ENCODE measurements at places on chromosomes 11 and 22.

- no peak for DNase-seq
These were observed 15.7 kb downstream of the SPTY2D1 start for GRCh38 chr11:18618342-18619025.

DNA sequence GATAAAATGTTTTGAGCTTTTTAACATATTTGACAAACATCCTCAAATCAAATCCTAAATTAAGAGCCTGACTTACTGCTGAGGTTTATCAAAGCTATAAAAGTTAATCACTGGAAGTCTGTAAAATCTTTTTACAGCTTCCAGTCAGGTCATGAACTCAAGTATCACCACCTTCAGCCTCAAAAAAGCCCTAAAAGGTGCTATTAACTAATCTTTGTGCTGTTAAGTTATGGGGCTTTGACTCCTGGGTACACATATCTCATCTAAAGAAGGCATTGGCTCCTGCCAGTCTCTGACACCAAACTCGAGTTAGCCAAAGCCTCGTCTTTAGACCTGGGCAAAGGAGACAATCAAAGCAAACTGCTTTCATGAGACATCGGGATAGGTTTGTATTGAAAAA is 34.0 kb upstream of the CBX6 start:
- DNase-seq = no peak

- DNase-seq = no peak
These were observed 8.1 kb downstream of the OR8A1 start for GRCh38 chr11:124577716-124578427.

DNA sequence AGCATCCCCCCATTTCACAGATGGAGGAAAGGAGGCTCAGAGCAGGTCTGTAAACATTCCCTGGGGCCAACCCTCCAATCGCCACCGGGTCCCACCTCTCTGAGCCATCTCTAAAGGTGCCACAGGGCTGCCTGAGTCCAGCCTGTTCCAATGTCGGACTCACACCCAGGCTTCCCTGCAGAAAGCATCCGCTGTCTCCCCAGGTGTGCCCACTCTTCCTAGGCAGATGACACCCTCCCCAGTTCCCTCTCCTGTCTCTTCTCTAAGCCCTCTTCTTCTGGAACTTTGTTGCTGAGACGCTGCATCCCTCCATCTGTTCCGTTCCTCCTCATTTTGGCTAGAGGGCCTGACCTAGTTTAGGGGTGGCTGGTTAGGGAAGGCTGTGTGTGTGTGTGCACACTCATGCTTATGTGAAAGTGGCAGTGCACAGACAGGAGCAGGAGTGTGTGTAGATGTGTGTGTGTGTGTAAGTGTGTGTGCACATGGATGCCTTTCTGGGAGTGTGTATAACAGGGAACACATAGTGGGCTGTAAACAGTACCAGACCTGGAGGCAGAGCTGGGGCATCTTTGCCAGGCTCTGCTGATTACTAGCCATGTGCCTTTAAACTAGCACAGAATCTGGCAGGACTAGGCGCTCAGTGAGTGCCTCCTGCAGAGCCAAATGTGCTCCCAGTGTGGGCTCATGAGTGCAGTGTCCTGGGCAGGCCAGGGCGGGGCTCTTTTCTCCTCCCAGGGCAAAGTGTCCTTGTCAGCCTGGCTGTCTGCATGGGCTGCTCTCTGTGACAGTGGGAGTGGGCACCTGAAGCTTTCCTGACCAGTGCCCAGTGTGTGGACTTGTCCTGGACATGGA is 77.3 kb upstream of the NECTIN1 start:
- DNase-seq = no peak

- DNase-seq = no peak
These were observed 37.6 kb upstream of the BIRC3 start for GRCh38 chr11:102279641-102280170.

DNA sequence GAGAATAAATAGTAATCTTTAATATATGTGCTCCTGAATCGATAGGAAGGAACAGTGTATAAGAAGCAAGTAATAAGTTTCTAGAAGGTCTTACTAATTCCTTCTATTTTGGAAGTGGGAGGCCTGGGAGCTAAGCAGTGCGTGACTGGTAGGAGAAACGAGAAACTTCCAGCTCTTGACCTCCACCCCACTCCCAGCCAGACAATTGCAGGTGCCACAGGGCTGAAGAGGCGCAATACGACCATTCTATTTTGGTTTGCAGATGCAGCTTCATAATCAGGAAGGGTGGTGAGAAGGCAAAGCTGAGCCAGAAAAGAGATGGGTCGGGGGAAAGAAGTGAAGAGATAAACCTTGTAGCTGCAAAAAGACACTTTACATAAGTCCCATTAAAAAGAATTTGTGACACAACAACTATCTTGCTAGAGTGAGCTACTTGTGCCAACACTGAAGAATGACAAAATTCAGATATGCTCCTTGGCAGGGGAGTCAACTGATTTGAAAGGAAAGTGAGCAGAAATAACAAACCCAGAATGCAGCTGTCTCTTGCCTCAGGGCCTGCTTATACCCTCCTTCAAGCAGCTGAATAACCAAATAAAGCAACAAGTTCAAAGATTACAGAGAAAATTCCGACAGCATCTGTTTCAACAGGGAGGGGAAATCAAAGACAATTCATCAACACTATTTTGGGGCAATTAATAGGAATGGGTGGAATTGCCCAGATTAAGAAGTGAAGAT is 35.1 kb downstream of the GRIA4 start:
- no peak for DNase-seq

GRCh38 chr11:71564430-71564829 is 933 bp upstream of the KRTAP5-10 start:
- DNase-seq = no peak

DNA sequence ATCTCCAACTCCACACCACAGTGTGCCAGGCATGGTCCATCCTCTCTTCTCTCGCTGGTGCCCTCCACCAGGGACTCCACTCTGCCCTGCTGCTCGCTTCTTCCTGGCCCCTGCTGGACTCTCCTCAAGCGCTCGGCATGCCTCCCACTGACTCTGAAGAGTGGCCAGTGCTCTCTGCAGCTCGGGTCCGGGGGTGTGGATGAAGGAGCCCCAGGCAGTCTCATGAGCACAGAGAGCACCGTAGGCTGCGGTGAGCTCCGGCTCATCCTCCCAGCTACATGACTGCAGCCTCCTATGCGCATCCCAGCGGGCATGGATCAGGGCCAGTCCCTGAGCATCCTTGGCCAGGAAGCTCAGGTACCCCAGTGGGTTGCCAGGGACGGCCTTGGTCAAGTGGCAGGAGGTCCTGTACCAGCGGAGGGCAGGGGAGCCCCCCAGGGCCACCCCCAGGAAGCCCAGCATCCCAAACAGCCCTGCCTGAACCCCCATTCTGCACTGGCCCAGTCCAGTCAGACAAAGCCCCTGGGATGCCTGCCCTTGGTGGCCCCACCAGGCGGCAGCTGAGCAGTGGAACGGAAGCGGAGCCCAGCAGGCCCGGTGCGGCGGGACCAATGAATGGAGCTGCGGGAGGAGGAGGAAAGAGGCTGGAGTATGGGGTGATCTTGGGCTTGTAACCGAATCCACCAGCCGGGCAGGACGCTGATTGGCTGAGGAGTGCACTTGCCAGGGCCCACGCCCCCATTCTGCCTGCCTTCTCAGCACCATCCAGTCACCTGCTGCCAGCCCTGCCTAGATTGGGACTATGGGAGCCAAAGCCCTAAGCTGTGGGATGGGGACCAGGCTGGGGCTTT is at the start of gene PLA2G3:
Gene PLA2G3, minus strand, starts transcription at position 643 of the 851 bp plus-strand sequence. Its CDS starts 154 bp downstream, at position 489.
- DNase-seq = peak; percentile 12

- DNase-seq = no peak
These were observed 64.9 kb upstream of the EED start for GRCh38 chr11:86179646-86180064.

- DNase-seq = peak; percentile 93
These were observed 395.0 kb upstream of the CCDC90B start for GRCh38 chr11:83681031-83681781.

Measured in NCI-H187 (cell line).